ENCODE measurements at places on chromosomes 11 and 22. TPM values are rescaled to one million over a fixed set of nuclear protein-coding genes. Genes with fewer than 3 reads are reported as not detected.

Gene SGSM1
- 7.9 TPM for total RNA-seq

Gene ENTHD1
- 12.0 TPM for total RNA-seq

Gene TSPAN32
- 1.1 TPM for total RNA-seq

Gene OR4D5
- total RNA-seq: 5.5 TPM

GRCh38 chr11:57871231-57871630, 109.6 kb downstream of the CTNND1 start:
- DNase-seq: no peak

Gene HEPN1
- total RNA-seq: not detected

DNA sequence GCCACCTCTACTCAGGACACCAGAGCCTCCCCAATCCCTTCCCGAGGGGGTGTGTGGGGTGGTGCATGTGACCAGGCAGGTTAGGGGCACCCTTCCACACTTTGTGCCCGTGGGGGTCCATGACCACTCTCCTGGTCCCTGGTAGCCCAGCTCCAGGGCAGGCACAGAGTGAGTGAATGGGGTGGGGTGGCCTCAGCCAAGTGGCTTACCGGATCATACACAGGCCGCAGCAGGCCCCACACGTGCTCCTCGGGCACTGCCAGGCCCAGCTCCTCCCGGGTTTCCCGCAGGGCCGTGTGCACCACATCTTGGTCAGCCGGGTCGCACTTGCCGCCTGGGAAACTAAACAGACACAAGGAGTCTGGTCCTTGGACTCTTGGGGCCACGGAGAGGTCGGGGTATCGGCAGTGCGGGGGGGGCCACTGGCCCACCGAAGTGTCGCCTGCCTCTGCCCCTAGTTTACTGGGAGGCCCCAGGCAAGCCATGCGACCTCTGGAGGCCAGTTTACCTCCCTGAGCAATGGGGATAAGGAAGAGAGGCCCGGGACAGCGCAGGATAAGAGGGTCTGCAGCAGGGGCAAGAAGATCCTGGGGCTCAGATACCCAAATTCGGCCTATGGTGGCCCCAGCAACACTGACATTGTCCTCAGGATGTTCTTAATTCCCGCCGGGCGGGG, 889 bp downstream of the NUDT8 start:
- DNase-seq: no peak

DNA sequence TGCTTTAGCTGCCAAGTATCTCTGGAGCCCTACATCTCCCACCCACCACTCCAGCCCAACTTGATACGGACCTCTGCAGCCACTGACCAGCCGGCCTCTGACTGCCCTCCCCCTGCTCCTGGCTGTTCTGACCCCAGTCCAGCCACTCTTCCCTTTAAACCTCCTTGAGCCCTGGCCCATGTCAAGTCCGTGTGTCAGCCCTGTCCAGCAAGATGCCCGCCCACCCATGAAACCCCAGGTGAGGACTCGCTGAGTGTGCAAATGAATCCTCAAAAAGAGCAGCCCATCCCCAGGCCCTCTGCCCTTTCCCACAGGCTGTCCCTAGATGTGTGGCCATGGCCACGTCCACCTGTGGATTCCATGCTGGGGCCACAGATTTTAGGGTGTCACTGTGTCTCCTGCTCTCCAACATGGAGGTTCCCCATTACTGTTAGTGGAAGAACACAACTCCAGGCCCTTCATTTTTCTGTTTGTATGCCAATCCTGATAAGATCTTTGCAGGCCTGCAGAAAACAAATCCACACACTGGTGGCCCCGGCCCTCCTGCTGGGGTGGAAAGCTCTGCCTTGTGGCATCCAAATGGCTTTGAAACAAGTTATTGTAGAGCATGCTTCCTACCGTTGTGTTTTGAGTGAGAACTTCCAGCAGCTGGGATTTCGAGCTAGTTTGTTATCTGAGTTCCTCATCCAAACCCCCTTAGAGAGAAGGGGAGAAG, 22.7 kb upstream of the ADORA2A start:
- no peak for DNase-seq

- DNase-seq: peak; percentile 62
These were observed 174.7 kb downstream of the RRAS2 start for GRCh38 chr11:14184028-14184940.

Gene ARSA
- total RNA-seq: 60.9 TPM

DNA sequence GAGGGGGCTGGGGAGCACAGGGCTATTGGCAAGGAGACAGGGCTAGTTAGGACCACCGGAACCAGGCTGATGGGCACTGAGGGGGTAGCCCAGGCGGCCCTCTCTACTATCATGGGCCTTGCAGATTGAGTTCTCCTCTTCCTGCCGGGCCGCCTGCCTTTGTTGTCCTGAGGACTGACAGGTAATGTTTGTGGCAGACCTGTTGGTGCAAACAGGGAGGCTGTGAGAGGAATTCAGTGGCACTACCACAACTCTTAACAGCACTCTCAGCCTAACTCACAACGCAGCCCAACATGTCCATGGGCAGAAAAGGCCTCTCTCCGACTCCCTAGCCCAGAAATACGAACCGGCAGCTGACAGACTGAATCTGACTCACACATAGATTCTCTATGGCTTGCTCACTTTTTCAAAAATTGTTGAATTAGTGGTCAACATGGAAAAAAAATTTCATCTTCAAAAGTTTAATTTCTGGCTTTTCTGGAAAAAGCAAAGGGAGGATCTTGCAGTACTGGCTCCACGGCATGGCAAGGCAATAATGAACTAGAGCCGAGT, 11.4 kb downstream of the KCNJ5 start:
- DNase-seq: no peak

Gene TRPM5
- 0.94 TPM for total RNA-seq

Gene LRRN4CL
- 5.6 TPM for total RNA-seq

GRCh38 chr11:34869425-34869824, 46.8 kb downstream of the APIP start:
- DNase-seq: no peak

Gene DBX1
- not detected for total RNA-seq

GRCh38 chr22:23537416-23537815, 42.7 kb downstream of the IGLL1 start:
- peak; percentile 76 for DNase-seq

Gene ESAM
- total RNA-seq: 6.0 TPM

DNA sequence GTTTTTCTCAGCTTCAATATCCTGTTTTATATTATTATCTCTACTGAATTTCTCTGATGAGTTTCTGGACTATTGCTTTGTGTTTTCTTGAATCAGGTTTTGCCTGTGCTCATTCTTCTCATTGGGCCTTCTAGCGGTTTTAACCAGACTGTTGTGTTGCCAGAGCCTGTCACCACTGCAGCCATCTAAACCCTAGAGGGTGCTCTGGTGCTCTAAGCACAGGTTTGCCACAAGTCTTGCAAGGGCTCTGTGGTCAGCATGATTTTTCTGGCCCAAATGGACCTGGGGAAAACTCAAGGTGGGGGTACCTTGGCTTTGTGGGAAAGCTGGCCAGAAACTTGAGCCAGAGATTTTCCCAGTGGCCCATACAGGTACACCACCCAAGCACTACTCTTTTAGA, 52.4 kb upstream of the TYR start:
- no peak for DNase-seq

Gene FXYD6
- 439 TPM for total RNA-seq

Gene ADM2
- total RNA-seq: 1.0 TPM

GRCh38 chr22:36358533-36359469, 29.0 kb downstream of the MYH9 start:
- no peak for DNase-seq

All from testis (tissue), 5 donors.